ENCODE measurements at places on chromosomes 3 and 15. TPM values are rescaled to one million over a fixed set of nuclear protein-coding genes. Genes with fewer than 3 reads are reported as not detected.

DNA sequence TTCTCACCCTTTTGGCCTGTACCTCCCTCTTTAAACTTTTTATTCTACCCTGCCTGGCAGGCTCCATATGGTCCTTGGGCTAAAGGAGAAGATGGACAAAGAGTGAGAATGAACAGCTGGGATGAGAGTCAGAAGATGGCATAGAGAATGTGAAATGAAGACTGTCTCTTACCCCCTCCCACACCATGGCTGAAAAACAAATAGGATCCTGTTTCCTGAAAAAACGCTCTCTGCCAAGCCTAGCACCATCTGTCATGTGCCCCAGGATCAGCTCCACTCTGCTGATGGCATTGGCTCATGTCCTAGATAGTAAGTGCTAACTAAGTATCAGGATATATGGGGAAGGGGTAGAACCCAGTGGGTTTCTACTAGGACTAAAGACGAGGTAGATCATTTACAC, 238.6 kb downstream of the MEX3B start:
- H3K36me3 ChIP-seq = no peaks in the 10 kb centered on the region
- no peak overlapping the region for H3K4me3 ChIP-seq
- no peak overlapping the region for H3K27ac ChIP-seq
- no peaks in the 10 kb centered on the region for H3K4me1 ChIP-seq
- no peaks in the 10 kb centered on the region for H3K27me3 ChIP-seq
- DNase-seq = no peak

DNA sequence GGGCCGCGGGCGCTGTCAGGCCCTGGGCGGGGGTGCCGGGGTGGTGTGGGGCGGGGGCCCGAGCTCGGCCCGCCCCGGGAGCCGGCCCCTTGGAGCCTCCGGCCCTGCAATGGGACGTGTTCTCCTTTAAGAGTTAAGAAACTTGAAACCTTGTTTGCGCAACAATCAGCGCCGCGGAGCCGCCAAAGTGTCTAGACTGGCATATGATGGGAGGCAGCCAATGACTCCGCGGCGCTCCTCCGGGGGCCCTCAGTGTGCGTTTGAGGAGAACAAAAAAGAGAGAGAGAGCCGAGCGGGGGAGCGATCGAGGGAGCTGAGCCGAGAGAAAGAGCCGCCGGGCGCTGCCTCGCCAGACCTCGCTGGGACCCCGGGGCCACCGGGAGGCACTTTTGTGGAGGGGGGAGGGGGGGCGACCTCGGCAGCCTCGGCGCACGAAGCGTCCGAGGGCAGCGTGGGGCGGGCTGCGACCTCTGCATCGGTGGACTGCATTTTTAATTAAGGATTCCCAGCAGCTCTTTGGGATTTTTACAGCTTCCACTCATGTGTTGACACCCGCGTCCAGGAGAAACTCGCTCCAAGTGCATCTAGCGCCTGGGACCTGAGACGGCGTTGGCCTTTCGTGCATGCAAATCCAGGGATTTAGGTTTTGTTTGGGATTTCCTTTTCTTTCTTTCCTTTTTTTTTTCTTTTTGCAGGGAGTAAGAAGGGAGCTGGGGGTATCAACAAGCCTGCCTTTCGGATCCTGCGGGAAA, at the start of gene SMAD6:
TSS of gene SMAD6 (plus strand) at position 202 of the 752 bp plus-strand sequence. CDS start 1,023 bp downstream, outside the sequence.
- H3K27ac ChIP-seq = peak within 1 kb of the TSS; percentile 79
- DNase-seq = peak; percentile 87
- H3K36me3 ChIP-seq = no peaks in the 10 kb centered on the region
- H3K27me3 ChIP-seq = no peaks in the 10 kb centered on the region
- H3K4me3 ChIP-seq = peak within 1 kb of the TSS; percentile 57
- peaks cover 7% of the 10 kb centered on the region for H3K4me1 ChIP-seq

LEKR1 gene
- 8.0 TPM for total RNA-seq

C15orf39 gene
- 7.7 TPM for total RNA-seq

GPR149 gene
- not detected for total RNA-seq

ZNF80 gene
- not detected for total RNA-seq

SCN5A gene
- 0.29 TPM for total RNA-seq

GRCh38 chr3:107525644-107526305, 3.0 kb downstream of the BBX start:
- no peak for DNase-seq
- peak overlapping the region; percentile 91 for H3K4me3 ChIP-seq
- H3K27me3 ChIP-seq = no peaks in the 10 kb centered on the region
- H3K27ac ChIP-seq = peak overlapping the region; percentile 94
- no peaks in the 10 kb centered on the region for H3K4me1 ChIP-seq
- H3K36me3 ChIP-seq = no peaks in the 10 kb centered on the region

- H3K36me3 ChIP-seq = no peaks in the 10 kb centered on the region
- peak overlapping the region; percentile 40 for H3K4me3 ChIP-seq
- no peak for DNase-seq
- no peaks in the 10 kb centered on the region for H3K27me3 ChIP-seq
- no peak overlapping the region for H3K27ac ChIP-seq
These were observed 2.3 kb upstream of the SLC2A2 start for GRCh38 chr3:171028779-171029232.

PLSCR2 gene
- 2.0 TPM for total RNA-seq

DNA sequence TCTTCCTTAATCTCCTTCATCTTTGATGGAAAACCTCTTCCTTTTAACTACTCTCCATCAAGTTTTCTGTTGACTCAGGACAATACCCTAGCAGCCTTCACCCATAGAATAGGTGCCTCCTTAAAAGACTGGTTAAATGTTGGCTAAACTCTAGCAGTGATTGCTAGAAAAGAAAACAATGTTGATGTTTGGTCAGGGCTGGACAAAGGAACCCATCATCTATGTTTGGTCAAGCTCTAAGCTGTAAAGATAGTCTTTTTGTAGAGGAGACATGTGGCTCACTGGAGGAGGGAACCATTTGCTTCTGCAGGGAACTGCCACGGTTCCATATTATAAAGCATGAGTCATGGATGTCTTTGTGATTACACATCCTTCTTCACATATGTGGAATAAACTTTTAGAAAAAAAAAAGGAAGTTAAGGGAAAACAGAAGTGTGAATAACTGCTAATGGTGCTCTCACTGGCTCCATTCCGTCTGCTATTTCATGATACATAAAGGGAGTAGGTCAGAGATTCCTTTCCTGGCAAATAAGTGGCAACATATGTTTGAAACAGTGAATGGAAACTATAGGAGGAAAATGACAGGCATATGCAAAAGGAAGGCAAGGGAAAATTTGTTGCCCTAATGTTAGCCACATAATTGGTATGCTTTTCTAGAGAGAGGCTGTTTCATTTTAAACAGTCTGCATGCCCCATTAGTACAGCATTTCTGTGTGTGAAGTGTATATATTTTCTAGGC, 78.2 kb downstream of the CMSS1 start:
- H3K27ac ChIP-seq = no peak overlapping the region
- no peaks in the 10 kb centered on the region for H3K27me3 ChIP-seq
- no peaks in the 10 kb centered on the region for H3K36me3 ChIP-seq
- H3K4me3 ChIP-seq = no peak overlapping the region
- H3K4me1 ChIP-seq = no peaks in the 10 kb centered on the region
- no peak for DNase-seq

DNA sequence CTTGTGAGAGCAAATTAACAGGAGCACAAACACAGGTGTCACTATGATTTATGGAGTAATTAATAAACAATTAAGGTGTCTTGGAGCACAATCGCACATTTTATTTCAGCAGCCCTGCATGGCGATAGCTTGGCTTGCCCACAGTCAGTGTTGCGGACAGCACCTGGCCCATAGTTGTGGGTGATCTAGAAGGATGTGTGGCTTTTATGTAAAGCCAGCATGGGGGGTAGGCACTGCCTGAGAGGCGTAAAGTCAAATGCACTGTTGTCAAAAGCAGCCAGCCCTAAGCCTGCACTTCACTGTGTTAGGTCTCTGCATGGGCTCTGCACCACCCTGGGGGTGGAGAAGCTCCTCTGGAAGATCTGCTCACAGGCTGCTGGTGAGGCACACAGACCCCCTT, 177.4 kb upstream of the PPP2R3A start:
- H3K4me1 ChIP-seq = no peaks in the 10 kb centered on the region
- H3K27ac ChIP-seq = no peak overlapping the region
- DNase-seq = no peak
- H3K36me3 ChIP-seq = no peaks in the 10 kb centered on the region
- no peak overlapping the region for H3K4me3 ChIP-seq

DNA sequence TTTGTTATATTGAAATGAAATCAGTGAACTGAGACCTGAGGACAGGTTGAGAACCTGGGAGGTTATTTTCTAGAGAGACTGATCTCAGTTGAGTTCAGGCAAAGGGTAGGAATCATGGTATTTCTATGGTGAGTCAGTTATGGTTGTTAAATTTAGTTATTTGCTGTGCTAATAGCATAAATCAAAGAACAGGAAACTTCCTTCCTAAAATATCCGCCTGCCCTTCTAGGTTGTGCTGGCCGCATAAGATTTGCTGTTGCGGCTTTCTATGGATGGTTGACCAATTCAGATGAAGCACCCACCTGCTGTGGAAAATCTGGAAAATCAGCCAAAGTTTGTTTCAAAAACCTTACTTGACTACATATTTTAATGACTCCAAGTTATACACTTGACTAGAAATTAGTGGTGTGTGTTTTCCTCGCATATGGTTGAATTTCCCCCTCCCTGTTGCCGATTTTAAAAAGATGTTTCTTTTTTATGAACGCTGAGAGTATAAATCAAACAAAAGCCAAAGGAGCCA, 52.6 kb downstream of the PLCL2 start:
- H3K27me3 ChIP-seq = no peaks in the 10 kb centered on the region
- no peak overlapping the region for H3K27ac ChIP-seq
- DNase-seq = no peak

SCAMP5 gene
- total RNA-seq = 2.2 TPM

Measured in breast epithelium (tissue), 4 donors.